Stimulated activated CD4-positive, alpha-beta T cell treated with anti-CD3 and anti-CD28 coated beads, Interleukin-15, amount 100 ng/mL, for 1 hour (primary cell): ENCODE measurements at places on chromosomes 16 and 17.

- DNase-seq = no peak
These were observed 59.8 kb downstream of the PIPOX start for GRCh38 chr17:29102741-29103181.

- DNase-seq = no peak
These were observed 6.0 kb downstream of the HSDL1 start for GRCh38 chr16:84138824-84139627.

DNA sequence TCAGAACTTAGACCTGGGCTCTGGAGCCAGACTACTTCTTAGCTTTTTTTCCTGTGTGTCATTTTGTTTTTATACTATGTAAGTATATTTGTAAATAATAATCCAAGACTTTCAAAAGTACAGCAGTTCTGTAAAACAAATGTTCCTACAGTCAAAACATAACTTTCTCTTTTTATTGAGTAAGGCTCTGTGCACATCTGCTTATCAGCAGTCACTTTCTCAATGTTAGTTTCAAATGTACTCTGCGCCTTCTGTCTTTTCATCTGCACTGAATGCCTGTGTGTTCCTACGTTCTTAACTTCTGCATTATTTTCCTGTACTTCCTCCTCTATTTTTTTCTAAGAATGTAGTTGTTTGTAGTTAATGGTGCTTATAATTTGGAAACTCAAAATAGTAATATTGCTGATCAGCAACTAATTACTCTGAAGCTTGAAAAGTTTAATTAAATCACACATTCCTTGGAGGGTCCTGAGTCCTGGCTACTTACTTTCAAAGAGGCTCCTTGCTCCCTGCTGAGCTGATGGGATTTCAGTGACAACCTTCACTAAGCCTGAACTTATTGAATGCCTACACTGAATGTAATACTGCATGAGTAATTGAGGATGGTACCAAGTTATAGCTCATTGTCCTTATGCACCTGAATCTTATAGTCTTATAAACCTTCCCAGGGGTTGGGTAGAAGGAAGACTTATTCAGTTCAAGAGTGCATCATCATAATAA lies 329.9 kb downstream of the KCNJ2 start:
- no peak for DNase-seq

- no peak for DNase-seq
These were observed 46.5 kb upstream of the CPNE2 start for GRCh38 chr16:57045694-57046381.

DNA sequence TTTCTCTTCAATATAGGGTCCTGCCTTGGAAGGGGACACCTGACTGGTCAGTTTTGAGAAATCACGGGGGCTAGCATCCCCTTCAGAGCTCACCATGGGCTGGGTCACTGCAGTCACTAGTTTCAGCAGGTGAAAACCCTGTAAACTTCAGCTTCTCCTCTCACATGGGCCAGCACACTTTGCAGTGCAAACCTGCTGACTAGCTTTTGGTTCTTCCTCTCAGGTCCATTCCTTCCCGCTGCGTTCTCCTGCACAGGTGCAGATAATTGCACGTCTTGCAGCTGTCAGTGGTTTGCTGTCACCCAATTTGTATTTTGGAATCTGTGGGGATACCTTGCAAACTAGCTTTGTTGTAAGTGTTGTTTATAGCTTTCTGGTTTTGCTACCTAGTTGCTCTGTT lies 95.1 kb downstream of the LYRM1 start:
- DNase-seq = no peak

DNA sequence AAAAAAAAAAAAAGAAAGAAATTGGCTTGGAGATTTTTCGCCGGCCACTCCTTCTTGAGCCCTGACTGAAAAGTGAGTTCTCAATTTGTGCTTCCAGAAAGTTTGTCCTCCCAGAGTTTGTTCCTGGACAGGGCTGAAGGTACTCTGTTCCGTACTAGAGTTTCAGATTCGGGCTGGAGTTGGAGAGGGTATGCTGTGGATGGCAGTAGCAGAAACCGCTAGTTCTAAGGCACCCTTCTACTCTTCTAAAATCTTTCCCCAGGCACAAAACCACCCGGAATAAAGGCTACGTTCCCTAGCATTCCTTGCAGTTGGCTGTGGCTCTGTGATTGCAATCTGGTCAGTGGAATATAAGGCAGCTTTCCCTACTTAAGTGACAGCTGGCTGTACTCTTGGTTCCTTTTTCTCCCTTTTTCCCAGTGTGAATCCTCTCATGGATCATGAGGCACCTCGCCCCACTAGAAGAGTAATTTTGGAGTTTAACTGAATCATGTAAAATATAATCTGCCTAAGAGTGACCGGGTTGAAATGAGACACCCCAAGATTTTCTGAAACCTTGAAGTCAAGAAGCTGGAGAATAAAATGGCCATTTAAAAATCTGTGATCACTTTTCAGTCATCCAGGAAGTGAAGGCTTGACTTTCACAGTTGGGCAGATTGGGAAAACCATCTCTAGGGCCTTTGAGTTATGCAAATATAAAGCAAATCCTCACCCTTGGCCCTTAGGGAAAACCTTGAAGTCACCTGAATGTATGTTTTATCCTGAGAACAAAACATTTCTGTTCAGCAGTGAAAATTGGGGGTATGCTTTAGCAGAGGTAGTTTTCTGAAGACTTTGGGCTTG lies 901 bp upstream of the HEATR6 start:
- DNase-seq = no peak

GRCh38 chr16:78645657-78646056 lies 546.2 kb downstream of the WWOX start:
- DNase-seq = no peak

DNA sequence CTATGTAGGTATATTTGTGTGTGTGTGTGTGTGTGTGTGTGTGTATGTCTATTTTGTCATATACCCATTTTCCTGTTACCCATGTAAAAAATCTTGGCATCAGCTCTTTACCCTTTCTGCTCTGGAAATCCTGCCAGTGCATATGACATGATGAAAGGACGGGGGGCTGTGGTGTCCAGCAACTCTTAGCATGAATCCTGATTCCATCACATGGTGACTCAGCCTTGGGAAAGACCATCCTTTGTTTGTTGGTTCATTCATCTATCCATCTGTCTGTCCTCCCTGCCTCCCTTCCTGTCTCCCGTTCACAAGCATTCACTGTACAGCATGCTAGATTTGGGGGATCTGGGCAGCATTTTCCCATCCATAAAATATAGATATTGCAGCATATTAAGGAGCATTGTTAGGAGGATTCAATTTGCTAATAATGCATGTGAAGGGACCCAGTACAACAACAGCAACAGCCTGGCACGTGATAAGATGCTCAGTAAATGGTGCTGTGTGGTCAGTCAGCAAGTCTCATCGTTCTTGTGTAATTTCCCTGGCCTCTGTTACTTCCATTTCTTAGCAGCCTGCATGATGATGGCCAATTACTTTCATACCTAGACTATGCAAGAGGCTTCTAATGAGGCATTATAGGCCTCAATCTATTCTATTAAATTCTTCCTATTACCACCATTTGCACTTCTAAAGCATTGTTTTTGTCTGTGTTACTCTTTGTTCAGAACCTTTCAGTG lies 191.0 kb downstream of the PRKCA start:
- DNase-seq = no peak

- DNase-seq = no peak
These were observed 705 bp downstream of the KRABD2 start for GRCh38 chr17:8375738-8376259.

- no peak for DNase-seq
These were observed 7.3 kb downstream of the DLX4 start for GRCh38 chr17:49976163-49976827.

- no peak for DNase-seq
These were observed 49.4 kb downstream of the WSB1 start for GRCh38 chr17:27343294-27343693.

DNA sequence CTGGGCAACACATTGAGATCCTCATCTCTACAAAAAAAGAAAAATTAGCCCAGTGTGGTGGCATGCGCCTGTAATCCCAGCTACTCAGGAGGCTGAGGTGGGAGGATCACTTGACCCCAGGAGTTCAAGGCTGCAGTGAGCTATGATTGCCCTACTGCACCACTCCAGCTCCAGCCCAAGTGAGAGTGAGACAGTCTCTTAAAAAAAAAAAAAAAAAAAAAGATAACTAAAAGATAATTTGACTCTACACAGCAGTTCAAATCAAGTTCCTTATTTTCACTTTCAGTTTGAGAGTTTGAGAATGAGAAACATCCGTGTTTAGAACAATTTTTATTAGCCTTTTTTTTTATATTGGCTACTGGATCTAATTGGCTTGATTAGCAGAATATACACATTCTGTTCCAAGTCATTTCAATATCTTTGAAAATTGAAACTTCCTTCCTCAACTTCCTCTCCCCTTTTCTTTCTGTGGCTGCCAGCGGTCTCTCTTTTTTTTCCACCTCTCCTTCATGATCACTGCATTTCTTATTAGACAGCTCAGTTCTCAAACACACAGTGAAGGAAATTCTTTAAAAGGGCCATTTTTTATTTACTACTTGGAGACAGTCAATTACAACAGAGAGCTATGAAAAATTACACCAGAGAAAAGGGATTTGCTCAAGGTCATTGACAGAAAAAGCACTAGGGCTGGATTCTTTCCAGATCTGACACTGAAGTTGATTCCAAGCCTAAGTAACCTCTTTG lies 4.5 kb upstream of the ACSF2 start:
- DNase-seq = no peak

- no peak for DNase-seq
These were observed 3.1 kb upstream of the WFIKKN1 start for GRCh38 chr16:627454-628239.

- no peak for DNase-seq
These were observed 21.4 kb upstream of the CHMP6 start for GRCh38 chr17:80970044-80970761.
